Inflammatory macrophage treated with lipopolysaccharide for 4 hours (primary cell): ENCODE measurements at places on chromosomes 6 and 20.
A peak's percentile ranks its signal among the peaks of the same experiment; 100 is the strongest.

- no peak for DNase-seq
Measured at GRCh38 chr20:21518292-21518991, 4.6 kb upstream of the NKX2-2 start.

- no peak for DNase-seq
Measured at GRCh38 chr6:20674664-20675063, 140.4 kb downstream of the CDKAL1 start.

DNA sequence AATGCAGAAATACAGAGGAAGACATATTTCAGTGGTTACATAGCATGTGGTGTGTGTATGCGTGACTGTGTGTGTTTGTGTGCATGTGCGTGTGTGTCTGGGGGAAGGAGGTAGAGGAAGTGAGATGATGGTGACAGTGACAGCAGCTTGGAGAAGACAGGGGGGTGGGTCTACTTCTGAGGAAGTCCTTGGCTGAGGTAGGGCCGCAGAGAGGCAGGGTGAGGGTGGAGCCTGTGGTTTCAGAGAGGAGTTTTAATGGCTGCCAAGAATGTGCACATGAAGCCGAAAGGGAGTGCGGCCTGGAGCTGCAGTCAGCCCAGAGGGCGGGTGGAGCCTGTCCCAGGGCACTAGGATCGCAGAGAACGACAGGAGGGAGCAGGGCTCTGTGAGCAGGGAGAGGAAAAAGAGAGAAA is 22.7 kb upstream of the RNF24 start:
- peak; percentile 94 for DNase-seq

GRCh38 chr6:164612751-164613150 is 696.7 kb downstream of the C6orf118 start:
- DNase-seq, result no peak

- DNase-seq, result peak; percentile 73
Measured at GRCh38 chr6:6577735-6578134, 10.8 kb upstream of the LY86 start.

DNA sequence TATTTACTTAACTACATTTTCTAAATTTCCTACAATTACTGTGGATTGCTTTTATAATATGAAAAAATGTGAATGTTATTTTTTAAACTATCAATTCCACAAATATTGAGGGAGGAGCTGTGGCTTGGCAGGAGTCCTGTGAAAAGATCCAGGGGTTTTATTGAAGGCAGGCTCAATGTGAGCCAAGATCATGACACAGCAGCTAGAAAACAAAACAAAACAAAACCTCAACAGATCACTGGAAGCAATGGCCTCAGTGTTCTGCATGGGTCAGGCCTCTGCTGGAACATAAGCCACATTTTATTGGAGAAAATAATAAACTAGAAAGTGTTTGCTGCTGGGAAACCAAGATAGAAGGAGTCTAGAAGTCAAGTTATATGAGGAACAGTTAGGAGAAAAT is 19.4 kb upstream of the RCAN2 start:
- no peak for DNase-seq

GRCh38 chr6:135281227-135281626 is 100.1 kb downstream of the MYB start:
- DNase-seq, result peak; percentile 84

DNA sequence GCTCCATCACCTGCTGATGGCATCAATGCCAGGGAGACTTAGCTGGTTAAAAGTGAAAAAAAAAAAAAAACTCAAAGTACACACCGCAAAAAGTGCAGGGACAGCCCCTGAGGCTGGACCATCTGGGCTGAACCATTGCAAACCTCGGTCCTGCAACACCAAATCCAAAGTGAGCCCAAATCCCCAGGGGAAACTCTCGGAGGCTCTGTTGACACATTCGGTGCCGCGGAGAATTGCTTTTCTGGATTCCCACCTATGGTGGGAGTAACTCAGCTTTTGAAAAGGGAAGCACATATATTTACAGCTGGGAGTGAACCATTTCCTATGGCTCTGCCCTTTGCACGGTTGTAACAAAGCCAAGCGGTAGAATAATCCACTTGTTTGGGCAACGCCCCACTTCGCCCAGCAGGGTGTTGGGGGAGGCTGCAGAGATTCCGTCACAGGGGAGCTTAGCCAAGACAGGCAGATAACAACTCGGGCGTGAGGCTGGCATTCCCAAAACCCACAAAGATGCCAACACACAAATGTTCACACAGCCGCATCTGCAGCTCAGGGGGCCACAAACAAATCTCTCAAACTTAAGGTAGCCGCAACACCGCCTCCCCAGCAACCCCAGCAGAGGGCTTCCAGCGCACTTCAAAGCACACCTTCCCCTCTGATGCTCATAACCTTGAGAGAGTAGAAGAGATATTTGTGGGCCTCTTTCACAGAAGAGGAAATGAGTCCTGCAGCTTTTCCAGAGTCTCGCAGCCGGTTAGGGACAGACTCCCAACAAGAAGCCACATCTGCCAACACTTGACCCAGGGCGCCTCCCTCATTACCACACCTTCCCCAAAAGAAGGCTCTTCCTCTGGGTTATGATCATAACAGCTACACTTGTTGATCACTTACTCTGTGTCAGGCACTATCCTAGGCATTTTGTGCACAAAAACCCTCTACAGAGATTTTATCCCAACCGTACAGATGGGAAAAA is 11.4 kb downstream of the ZC3H12D start:
- DNase-seq, result no peak

- no peak for DNase-seq
Measured at GRCh38 chr6:53928641-53929040, 133.8 kb downstream of the LRRC1 start.

DNA sequence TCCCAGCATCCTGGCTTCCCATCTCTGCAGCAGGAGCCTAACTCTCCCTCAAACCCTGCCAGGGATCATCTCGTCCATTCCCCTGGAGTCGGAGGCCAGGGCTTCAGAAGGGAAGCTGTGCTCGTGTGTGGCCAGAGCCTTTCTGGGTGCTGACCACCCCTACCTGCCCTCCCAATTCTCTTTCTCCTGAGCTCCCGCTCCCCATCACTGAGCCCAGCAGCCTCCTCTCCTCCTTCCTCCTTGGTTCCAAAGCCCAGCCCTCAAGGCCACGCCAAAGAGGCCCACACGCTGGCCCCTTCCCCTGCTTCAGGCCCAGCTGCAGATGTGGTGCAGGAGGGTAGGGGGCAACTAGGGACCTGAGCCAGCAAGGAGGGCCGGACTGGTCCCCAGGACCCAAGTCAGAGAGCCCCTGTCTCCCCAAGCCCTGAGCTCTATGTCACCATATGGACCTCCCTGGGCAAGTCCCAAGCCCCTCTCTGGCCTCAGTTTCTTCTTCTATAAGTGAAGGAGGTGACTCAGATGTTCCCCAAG is 1.3 kb downstream of the FAM83C start:
- DNase-seq, result no peak

DNA sequence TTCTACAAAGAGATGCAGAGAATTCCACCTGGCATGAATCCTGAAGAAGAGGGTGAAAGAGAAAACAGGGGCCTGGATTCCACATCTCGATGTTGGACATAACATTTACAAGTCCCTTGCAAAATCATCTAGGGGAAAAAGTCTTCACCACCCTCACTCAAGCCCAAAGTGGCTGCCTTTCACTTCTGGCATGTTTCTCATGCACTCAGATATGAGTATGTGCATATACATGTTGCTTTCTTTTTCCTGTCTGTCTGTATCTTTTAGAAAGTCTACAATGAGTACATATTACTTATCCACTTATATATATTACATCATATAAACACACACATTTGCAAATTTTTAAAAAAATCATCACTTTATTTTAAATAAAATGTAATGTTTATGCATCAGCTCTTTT is 159.3 kb downstream of the KIF6 start:
- no peak for DNase-seq
